ENCODE measurements at places on chromosomes 2 and 18. TPM values are rescaled to one million over a fixed set of nuclear protein-coding genes. Genes with fewer than 3 reads are reported as not detected.
A peak's percentile ranks its signal among the peaks of the same experiment; 100 is the strongest.

GRCh38 chr2:197086500-197086899, 160.0 kb upstream of the PGAP1 start:
- DNase-seq, result no peak

The FEV gene
- 2.9 TPM for total RNA-seq

The MYO1B gene
- total RNA-seq, result 78.2 TPM

The CHAC2 gene
- total RNA-seq, result 9.6 TPM

The RTP5 gene
- not detected for total RNA-seq

The MC4R gene
- total RNA-seq, result not detected

The CNGA3 gene
- 0.20 TPM for total RNA-seq

The CFC1 gene
- total RNA-seq, result 0.44 TPM

DNA sequence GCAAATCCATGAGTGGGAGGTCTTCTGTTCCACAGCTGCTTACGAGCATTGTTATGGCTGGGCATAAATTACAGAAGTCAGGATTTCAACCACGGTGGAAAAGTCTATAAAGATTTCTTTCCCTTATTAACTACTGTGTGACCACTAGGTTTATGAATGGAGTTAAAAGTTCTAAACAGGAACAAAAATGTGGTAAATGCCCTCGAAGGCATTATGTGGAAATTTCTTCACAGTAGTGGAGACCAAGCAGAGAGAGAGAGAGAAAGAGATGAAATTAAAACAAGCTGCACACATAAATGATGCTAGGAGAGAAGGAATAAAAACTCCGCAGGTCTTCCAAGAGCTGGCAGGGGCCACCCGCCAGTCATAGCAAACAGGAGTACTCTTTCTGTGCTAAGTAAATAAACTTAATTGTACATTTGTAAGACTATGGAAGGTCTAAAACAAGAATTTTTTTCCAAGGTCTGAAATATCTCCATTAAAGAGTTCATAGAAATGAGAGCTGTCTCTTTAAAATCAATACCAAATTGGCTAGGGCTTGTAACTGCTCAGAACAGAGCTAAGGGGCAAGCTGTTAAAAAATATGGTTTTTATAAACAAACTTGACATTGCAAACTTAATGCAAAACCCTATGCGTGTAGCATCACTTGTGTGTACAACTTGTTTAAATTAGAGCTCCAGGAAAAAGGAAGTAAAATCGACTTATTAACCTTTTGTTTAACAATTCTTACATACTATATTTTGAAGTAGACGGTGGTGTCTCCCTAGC, 438.2 kb downstream of the MEIS1 start:
- DNase-seq, result no peak

DNA sequence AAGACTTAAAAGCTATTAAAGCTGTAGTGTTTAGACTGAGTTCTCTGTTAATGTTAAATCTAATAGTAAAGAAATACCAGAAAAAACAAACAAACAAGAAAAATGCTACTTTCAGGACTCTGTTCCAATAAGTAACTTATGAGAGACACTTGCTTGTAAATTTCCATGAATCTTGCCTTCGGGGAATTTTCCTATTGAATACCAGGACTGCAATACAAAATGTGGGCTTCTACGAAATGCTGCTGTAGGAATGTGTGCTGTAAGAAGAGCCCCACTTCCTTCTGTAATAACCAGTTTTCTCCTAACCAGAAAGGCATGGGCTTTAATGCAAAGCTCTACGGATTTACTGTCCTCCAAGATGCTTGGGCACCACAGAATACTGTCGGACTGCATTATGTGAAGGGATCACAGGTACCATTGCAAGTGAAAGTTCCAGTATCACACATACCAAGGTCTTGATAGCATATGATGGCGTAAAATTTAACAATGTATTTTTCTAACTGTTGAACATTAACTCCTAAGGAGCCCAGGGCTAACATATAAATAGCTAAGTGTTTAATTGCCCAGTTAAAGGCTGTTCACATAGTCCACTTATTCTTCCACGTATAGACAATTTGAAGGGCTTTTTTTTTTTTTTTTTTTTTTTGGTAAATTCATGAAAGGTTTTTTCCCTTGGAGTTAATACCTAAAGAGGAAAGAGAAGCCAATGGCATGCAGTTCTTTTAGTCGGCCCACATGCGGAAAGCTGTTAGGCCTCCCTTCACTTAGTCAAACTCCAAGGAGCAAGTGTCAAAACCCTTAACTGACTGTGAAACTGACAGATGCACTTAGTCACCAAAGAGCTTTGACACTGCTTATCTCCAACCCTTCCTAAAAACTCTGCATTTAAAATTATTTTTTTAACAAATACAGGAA, 564.0 kb upstream of the POU3F3 start:
- no peak for DNase-seq

The IKZF2 gene
- 4.8 TPM for total RNA-seq

DNA sequence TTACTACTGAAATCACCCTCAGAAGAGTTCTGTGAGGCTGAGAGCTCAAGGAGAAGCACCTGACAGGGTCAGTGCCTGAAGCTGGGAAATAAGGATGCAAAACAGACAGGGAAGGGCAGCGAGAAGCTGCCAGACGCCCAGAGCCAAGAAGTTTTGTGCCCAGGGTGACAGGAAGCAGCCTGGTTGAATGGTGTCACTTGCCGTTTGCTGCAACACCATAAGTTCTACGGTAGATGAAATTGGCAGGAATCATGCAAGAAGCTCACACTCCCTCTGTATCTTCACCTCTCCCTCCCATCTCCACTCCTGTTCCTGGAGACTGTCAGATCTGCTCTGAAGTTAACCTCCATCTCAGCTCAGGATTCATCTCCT, 117.0 kb upstream of the SLC14A2 start:
- DNase-seq, result no peak

The INHBB gene
- total RNA-seq, result 3.1 TPM

GRCh38 chr18:50696436-50696835, 123.4 kb downstream of the MRO start:
- DNase-seq, result no peak

GRCh38 chr2:135327146-135327545, 203.9 kb downstream of the ZRANB3 start:
- no peak for DNase-seq

GRCh38 chr2:126372406-126372805, 283.6 kb upstream of the GYPC start:
- no peak for DNase-seq

The CGREF1 gene
- total RNA-seq, result 1.3 TPM

- no peak for DNase-seq
Observed at GRCh38 chr2:102154946-102155702, 12.6 kb downstream of the IL1R1 start.

The IL36RN gene
- not detected for total RNA-seq

GRCh38 chr2:190876631-190877030, 4.0 kb upstream of the GLS start:
- no peak for DNase-seq

The TEKT4 gene
- total RNA-seq, result not detected

The CPO gene
- not detected for total RNA-seq

- DNase-seq, result no peak
Observed at GRCh38 chr2:166961933-166962332, 73.7 kb downstream of the XIRP2 start.

GRCh38 chr2:172412984-172413492, 14.3 kb upstream of the ITGA6 start:
- DNase-seq, result no peak

The NYAP2 gene
- total RNA-seq, result 0.12 TPM

DNA sequence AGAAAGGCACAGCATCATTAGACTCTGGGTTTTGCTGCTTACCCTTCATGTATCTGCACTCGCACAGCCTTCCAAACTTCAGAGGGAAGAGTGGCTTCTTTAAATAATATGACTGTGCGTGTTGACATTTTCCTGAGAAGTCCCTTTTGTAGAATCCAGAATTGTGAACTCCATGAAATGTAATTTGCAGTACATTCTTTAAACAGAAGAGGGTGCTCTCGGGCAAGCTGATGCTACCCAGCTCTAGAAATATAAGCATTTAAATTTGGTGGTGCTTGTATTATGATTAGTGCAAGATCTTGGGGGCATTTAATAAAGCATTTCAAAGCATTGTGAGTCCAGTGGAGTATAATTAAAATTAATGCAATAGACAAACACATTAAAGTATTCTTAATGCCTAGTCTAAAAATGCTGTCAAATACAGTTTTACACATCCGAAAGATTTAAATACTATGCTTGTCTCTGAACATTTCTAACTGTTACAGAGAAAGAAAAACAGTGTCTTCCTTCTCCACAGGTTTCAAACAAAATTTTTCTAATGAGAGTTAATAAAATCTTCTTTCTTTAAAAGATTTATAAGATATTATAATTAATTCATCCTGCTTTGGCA, 17.3 kb upstream of the GTF2A1L start:
- no peak for DNase-seq

The CERKL gene
- total RNA-seq, result 0.20 TPM

The TWIST2 gene
- 0.82 TPM for total RNA-seq

- no peak for DNase-seq
Observed at GRCh38 chr2:223652902-223653301, 50.7 kb upstream of the SCG2 start.

- DNase-seq, result peak; percentile 77
Observed at GRCh38 chr2:70069049-70069448, 18.2 kb upstream of the PCBP1 start.

The ATF2 gene
- 46.4 TPM for total RNA-seq

The MZT2B gene
- total RNA-seq, result 240 TPM

DNA sequence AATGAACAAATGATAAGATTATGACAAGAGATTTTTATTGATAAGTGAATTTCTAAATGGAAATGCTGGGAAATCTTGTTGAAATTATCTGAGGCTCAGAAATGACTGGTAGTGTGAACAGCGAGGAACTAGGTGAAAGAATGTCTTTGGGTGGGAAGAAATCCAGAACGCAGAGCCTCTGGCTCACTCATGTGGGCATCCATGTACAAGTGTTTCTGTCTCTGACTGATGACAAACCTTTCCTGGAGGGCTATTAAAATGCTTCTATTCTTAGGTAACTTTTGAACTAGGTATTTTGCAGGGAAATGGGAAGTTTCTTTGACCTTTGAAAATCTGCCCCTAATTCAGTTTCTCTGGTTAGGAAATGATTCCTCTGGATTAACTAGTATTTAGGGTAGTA, 598.6 kb downstream of the SLC4A3 start:
- DNase-seq, result no peak

The DYNAP gene
- total RNA-seq, result not detected

DNA sequence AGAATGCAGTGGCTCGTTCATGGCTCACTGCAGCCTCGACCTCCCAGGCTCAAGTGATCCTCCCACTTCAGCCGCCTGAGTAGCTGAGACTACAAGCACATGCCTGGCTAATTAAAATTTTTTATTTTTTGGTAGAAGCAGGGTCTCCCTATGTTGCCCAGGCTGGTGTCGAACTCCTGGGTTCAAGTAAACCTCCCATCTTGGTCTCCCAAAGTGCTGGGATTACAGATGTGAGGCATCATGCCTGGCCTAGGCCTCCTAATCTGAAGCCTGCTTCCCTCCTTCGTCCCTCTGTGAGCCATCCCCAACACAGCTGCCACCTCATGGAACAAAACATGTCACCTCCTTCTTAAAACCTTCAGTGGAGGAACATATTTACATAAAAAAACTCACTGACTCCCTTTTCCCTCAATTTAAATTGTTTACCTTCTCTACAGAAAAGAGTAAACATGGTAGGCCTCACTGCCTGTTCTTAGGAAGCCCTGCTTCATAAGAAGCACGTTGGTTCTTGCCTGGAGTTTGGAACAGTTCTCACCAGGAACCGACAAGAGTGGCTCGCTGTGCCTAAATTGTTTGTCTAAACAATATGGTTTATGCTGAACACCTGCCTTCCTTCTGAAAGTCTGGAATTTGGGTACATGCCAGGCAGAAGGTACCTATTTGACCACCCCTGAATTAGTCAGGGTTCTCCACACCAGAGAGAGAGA, 12.1 kb upstream of the RHOB start:
- DNase-seq, result no peak

DNA sequence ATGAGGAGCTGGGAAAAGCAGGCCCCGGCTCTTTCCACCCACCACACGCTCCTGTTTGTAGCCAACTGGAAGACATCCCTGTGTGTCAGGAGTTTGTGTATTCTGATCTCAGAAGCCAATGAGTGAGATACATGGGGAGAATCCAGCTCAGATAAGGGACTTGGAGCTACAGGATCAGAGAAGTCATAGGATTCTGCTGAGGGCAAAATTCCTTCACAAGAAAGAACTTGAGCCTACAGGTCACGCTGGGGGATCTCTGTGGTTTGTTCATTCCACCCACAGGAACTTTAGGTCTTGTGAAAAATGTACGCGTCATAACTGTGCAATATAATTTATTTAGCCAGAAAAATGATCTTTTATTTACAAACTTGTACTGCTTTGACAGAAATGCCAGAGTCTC, 80.1 kb upstream of the SMIM21 start:
- no peak for DNase-seq

DNA sequence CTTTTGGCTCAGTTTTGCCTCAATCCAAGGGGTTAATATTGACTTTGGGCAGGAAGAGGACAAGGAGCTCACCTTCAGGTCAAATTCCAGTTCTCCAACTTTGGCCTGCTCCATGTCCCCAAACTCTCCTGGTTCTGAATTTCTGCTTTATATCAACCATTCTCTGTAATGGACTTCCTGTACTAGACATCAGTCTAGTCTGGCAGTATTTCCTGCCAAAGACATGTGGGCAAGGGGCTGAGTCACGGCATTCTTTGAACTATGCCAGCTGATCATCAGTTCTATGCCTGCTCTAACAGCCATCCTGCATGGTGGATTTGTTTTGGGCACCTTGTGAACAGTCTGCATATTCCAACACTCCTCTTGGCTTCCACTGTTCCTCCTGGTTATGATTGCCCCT, 199.4 kb downstream of the ZEB2 start:
- DNase-seq, result no peak

GRCh38 chr2:96699021-96699420, 40.8 kb downstream of the LMAN2L start:
- no peak for DNase-seq

DNA sequence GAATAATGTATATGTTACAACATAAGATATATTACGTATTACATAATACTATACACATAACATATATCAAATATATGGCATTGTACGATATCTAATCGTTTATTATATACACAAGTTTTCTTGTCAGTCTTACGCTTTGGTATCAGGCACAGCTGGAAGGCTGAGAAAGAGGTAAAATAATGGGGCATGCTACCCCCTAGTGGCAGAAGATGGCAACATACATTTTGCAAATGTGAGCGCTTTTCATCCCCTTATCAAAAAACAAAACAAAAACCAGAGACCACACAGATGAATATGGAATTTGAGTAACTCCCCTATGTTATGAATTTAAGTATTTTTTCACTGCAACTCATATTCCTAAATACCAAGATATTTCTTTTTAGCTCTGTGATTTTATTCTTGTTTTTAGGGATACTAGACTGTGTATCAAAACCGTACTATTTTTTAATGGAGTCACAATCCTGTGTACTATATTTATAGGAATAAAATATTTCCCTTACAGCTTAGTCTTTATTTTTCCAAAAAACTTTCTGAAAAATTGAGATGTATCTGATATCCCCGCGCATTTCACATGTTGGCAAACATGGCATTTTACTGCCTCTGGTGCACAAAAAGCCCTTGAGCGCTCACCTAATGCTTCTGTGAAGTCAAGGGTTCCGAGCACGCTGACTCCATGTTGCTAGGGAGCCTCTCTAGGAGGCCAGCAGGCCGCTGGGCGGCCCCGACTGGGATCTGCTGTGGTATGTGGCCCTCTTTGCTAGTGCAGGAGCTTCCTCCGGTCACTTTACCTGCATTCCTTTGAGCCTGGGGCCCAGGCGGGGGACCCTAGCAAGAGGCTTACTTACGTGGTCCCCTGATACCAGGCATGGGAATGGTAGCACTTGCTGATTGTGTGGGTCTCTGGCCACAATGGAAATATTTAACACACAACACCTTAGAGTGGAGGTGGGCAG, 62.5 kb downstream of the SLC4A3 start:
- peak; percentile 51 for DNase-seq

The KCNIP3 gene
- total RNA-seq, result 1.5 TPM

GRCh38 chr18:34522603-34523002, 187.5 kb upstream of the DTNA start:
- no peak for DNase-seq

GRCh38 chr2:143726151-143726845, 597.1 kb downstream of the ARHGAP15 start:
- no peak for DNase-seq
